Esophagus squamous epithelium (tissue), 5 donors: ENCODE measurements at places on chromosomes 6 and 20. TPM values are rescaled to one million over a fixed set of nuclear protein-coding genes. Genes with fewer than 3 reads are reported as not detected.

DNA sequence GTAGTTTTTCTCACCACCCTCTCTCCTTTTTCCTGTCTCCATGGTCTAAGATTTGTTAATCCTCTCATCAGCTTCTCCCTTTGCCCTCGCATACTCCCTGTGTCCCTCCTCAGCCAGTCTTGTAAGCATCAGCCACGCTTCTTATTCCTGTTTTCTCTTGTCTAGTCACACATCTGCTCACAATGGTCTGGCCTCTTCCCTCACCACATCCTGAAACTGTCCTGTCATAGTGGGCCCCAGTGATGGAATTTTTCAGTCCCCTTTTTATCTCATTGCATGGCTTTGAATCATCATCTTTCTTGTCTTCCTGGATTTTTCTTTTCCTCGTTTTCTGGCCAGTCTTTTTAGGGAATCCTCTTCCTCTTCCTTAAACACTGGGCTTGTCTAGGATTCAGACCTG is 57.2 kb downstream of the GFRA4 start:
- no peaks in the 10 kb centered on the region for H3K36me3 ChIP-seq
- H3K27me3 ChIP-seq: no peaks in the 10 kb centered on the region
- no peak for DNase-seq

- H3K27me3 ChIP-seq: no peaks in the 10 kb centered on the region
- no peak for DNase-seq
- no peak overlapping the region for H3K4me3 ChIP-seq
- H3K36me3 ChIP-seq: no peaks in the 10 kb centered on the region
- no peak overlapping the region for H3K27ac ChIP-seq
Measured at GRCh38 chr20:15440049-15440820, 1102.8 kb upstream of the FLRT3 start.

GRCh38 chr20:56361900-56362299 is 3.1 kb downstream of the FAM210B start:
- H3K27me3 ChIP-seq: no peaks in the 10 kb centered on the region
- H3K4me3 ChIP-seq: no peak overlapping the region
- peaks cover 40% of the 10 kb centered on the region for H3K36me3 ChIP-seq
- no peak overlapping the region for H3K27ac ChIP-seq
- H3K4me1 ChIP-seq: peaks cover 47% of the 10 kb centered on the region

- H3K27me3 ChIP-seq: no peaks in the 10 kb centered on the region
- DNase-seq: no peak
- H3K27ac ChIP-seq: no peak overlapping the region
Measured at GRCh38 chr6:158756977-158757752, 62.0 kb downstream of the EZR start.

DNA sequence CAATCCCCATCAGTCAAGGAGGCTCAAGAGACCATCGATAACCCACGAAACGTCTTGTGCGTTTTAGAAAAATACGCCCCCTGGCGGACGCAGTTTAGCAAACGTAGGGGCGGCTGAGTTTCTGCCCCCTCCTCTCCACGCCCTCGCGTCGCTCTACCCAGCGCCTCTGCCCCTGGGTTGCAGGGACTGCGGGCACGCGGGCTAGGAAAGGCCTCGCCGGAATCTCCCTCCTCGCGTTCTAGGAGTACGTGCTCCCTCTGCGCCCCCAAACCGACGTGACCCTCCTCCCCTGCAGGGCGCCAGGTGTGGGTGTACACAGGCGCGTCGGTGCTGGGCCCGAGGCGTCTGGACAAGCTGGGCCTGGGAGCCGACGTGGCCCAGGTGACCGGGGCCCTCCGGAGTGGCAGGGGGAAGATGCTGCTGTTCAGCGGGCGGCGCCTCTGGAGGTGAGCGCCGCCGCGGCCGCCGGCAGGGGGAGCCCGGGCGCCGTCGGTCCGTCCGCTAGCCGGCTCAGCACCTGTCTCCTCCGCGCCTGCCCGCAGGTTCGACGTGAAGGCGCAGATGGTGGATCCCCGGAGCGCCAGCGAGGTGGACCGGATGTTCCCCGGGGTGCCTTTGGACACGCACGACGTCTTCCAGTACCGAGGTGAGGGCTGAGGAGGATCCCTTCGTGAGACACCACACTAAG is 5.3 kb downstream of the MMP9 start:
- no peaks in the 10 kb centered on the region for H3K36me3 ChIP-seq
- no peak overlapping the region for H3K27ac ChIP-seq
- H3K4me1 ChIP-seq: peaks cover 14% of the 10 kb centered on the region
- DNase-seq: no peak

DNA sequence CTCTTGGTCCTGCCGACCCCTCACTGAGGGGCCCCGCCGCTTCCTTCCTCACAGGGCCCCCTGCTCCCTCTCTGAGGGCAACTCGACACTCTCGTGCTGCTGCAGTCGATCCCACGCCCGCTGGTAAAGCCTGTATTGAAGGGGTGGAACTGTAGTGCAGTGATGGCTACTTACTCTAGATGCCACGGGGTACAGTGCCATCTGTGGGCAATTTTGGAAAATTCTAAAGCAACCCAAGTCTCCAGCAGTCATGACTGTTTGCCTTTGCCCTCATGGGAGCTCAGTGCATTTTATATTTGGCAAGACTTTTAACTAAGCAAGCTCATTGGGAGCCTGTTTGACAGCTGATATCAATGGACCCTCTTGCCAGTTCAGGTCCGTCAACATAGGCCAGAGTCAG is 6.5 kb upstream of the C6orf136 start:
- H3K27ac ChIP-seq: no peak overlapping the region
- H3K27me3 ChIP-seq: no peaks in the 10 kb centered on the region
- no peak overlapping the region for H3K4me3 ChIP-seq
- H3K4me1 ChIP-seq: peaks cover 1% of the 10 kb centered on the region

- no peaks in the 10 kb centered on the region for H3K27me3 ChIP-seq
- H3K4me1 ChIP-seq: no peaks in the 10 kb centered on the region
- no peak overlapping the region for H3K4me3 ChIP-seq
- no peak for DNase-seq
Measured at GRCh38 chr20:10824750-10825500, 151.1 kb upstream of the JAG1 start.

- H3K36me3 ChIP-seq: no peaks in the 10 kb centered on the region
- no peak for DNase-seq
- no peaks in the 10 kb centered on the region for H3K27me3 ChIP-seq
- peaks cover 14% of the 10 kb centered on the region for H3K4me1 ChIP-seq
- peak overlapping the region; percentile 60 for H3K27ac ChIP-seq
Measured at GRCh38 chr20:7841291-7841970, 98.8 kb downstream of the HAO1 start.

DNA sequence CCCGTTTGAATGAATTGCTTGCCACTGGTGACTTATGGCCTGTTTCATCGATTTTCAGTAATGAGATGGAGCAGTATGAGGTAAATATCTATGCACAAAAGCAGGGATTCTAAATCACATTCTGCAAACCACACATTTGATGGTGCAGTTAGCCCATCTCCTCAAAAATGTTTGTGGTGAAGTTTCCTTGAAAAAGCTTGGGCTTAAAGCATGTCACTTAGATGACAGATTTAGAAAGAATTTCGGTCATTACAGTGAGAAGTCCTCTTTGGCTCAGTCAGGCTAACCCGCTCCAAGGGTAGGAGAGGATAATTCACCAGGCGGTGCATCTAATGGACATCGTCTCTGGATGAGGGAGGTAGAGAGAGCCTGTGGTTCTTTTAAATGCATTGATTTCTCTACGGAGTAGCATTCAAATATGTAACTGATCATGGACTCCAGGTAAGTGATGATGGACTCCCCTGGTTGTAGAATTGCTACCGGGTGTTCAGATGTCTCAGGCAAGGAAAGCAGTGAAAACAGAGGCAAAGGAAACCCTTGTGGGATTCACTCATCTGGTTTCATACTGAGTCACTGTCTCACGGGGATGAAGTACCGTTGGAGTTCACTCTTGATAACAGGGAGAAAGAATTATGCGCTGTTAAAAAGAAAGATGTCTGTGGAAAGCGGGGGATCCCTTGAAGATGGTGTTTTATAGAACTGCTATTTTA is 65.3 kb downstream of the AIG1 start:
- H3K27me3 ChIP-seq: no peaks in the 10 kb centered on the region
- H3K4me1 ChIP-seq: no peaks in the 10 kb centered on the region
- H3K27ac ChIP-seq: no peak overlapping the region
- no peaks in the 10 kb centered on the region for H3K36me3 ChIP-seq
- no peak overlapping the region for H3K4me3 ChIP-seq
- no peak for DNase-seq

DNA sequence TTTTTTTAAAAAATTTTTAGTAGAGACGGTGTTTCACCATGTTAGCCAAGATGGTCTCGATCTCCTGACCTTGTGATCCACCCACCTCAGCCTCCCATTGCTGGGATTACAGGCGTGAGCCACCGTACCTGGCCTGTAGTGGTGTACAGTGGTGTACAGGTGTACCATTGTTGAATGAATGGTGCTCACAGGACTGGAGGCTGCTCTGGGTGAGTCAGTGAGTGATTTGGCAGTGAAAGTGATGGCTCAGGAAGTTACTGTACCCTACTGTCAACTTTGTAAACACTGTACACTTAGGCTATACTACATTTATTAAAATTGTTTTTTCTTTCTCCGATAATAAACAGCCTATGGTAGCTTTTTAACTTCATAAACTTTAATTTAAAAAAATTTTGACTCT is 122.8 kb upstream of the EEF1E1 start:
- H3K27ac ChIP-seq: no peak overlapping the region
- H3K27me3 ChIP-seq: no peaks in the 10 kb centered on the region
- no peak for DNase-seq
- H3K36me3 ChIP-seq: no peaks in the 10 kb centered on the region
- H3K4me1 ChIP-seq: no peaks in the 10 kb centered on the region
- H3K4me3 ChIP-seq: no peak overlapping the region

DNA sequence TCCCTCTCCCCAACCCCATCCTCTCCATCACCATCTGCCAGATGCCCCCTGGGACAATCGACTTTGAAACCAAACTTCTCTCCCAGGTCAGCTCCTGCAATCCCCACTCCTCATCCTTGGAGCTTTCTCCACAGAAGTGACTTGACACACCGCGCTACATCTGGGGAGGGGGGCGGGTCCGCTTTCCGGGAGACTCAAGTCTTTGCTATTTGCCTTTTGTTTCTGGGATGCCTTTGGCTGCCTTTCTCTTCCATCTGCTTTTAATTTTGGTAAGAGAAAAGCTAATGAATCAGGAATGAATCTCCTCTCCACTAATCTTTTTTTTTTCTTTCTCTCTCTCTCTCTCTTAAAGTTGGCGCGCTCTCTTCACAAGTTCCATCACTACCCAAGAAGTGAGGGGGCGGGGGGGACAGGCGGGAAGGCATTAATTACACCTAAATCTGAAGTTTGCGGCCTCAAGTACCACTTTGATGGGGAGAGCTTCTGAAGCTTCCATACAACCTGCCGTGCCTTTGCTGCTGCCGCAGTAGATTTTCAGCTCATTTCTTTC is 664 bp upstream of the TPBG start:
- peaks cover 45% of the 10 kb centered on the region for H3K4me1 ChIP-seq
- H3K27ac ChIP-seq: peak overlapping the region; percentile 86
- H3K4me3 ChIP-seq: peak overlapping the region; percentile 81
- peaks cover 11% of the 10 kb centered on the region for H3K36me3 ChIP-seq

GRCh38 chr20:3116341-3116740 is 31.8 kb upstream of the AVP start:
- peaks cover 12% of the 10 kb centered on the region for H3K4me1 ChIP-seq
- H3K36me3 ChIP-seq: peaks cover 4% of the 10 kb centered on the region
- no peak overlapping the region for H3K27ac ChIP-seq
- DNase-seq: no peak
- no peak overlapping the region for H3K4me3 ChIP-seq
- no peaks in the 10 kb centered on the region for H3K27me3 ChIP-seq

GRCh38 chr20:14622796-14623195 is 285.4 kb upstream of the FLRT3 start:
- H3K36me3 ChIP-seq: no peaks in the 10 kb centered on the region
- no peak overlapping the region for H3K4me3 ChIP-seq
- H3K4me1 ChIP-seq: no peaks in the 10 kb centered on the region
- H3K27ac ChIP-seq: no peak overlapping the region
- H3K27me3 ChIP-seq: no peaks in the 10 kb centered on the region
- DNase-seq: no peak

DNA sequence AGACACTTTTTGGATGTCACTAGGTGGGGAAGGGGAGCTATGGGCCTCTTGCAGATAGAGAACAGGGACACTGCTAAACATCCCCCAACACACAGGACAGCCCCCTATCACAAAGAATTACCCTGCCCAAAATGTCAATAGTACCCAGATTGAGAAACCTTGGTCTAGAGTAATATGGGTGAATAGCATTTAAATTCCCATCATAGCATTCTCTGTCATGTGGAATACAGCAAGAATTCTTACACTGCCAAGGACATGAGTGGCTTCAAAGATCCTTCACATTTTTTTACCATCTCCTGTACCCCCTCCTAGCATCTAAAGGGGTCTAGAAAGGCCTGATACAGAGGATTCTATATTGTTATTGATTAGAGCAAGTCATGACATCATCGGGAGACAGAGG is 83.1 kb upstream of the SSTR4 start:
- DNase-seq: no peak
- no peaks in the 10 kb centered on the region for H3K36me3 ChIP-seq
- H3K27ac ChIP-seq: no peak overlapping the region
- H3K27me3 ChIP-seq: no peaks in the 10 kb centered on the region
- no peaks in the 10 kb centered on the region for H3K4me1 ChIP-seq

DNA sequence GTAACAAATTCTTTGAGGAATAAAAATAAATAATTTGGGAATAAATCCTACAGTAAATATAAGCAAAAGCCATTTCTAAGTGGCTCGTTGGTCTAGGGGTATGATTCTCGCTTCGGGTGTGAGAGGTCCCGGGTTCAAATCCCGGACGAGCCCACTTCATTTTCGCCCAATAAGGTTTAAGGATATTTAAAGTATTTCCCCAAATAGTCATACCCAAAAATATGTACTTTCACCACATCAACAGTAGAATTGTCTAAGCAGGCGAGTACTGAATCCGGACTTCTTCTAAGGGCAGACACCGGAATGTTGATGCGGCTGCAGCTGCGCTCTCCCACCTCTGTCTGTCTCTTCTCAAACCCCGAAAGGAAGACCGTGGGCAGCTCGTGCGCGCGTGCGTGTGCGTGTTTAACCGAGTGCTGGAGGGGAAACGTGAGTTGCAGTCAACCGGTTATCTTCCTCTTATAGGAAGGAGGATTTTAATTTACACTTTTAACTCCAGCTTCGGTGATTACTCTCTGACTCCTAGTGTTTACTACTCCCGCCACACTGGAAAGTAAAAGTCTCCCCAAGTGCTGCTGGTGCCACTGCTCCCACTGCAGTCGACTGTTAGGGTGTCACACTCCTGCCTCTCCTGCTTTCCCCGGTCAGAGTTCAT is 155.7 kb upstream of the PRSS16 start:
- no peak overlapping the region for H3K27ac ChIP-seq
- no peaks in the 10 kb centered on the region for H3K36me3 ChIP-seq
- peaks cover 79% of the 10 kb centered on the region for H3K27me3 ChIP-seq
- peaks cover 16% of the 10 kb centered on the region for H3K4me1 ChIP-seq
- no peak overlapping the region for H3K4me3 ChIP-seq

GRCh38 chr6:107877968-107878367 is 53.9 kb upstream of the SCML4 start:
- H3K27me3 ChIP-seq: no peaks in the 10 kb centered on the region
- H3K27ac ChIP-seq: no peak overlapping the region
- peaks cover 6% of the 10 kb centered on the region for H3K36me3 ChIP-seq
- DNase-seq: no peak
- no peaks in the 10 kb centered on the region for H3K4me1 ChIP-seq

GRCh38 chr20:38559764-38560163 is 21.2 kb upstream of the ADIG start:
- DNase-seq: no peak
- H3K4me1 ChIP-seq: no peaks in the 10 kb centered on the region
- peaks cover 100% of the 10 kb centered on the region for H3K36me3 ChIP-seq
- H3K27me3 ChIP-seq: no peaks in the 10 kb centered on the region
- no peak overlapping the region for H3K4me3 ChIP-seq

PGC gene
- total RNA-seq: not detected

PKIG gene
- 14.0 TPM for total RNA-seq

HAO1 gene
- not detected for total RNA-seq

RBBP8NL gene
- total RNA-seq: 1.1 TPM

C6orf58 gene
- not detected for total RNA-seq

RNGTT gene
- total RNA-seq: 8.3 TPM

HMGCLL1 gene
- total RNA-seq: 0.76 TPM

NUP153 gene
- 49.4 TPM for total RNA-seq

FAM217A gene
- total RNA-seq: not detected
